ENCODE measurements at places on chromosomes 3 and 15.

DNA sequence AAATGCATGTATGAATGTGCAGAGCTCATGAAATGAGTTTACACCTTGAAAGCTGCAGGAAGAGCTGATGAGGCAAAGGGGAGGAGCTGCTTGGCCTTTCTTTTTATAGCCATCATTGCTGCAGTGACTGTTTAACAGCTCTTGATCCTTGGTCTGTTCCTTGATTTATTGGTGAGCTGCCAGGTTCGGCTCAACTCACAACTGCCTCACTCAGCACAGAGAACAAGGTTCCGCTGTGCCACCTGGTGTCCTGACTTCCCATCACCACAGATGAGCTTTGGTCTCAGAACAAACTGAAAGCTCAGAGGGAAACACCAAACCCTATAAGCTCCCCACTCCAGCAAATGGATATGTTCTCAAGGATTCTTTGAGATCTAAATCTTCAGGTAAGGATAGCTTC, 626.1 kb downstream of the MAGI1 start:
- no peak for DNase-seq

GRCh38 chr3:127796831-127797150, 25.5 kb downstream of the MGLL start:
- no peak for DNase-seq

- no peak for DNase-seq
These were observed 172.3 kb upstream of the UBE2E1 start for GRCh38 chr3:23633261-23633960.

GRCh38 chr3:62525281-62525680, 151.9 kb upstream of the FEZF2 start:
- DNase-seq = no peak

DNA sequence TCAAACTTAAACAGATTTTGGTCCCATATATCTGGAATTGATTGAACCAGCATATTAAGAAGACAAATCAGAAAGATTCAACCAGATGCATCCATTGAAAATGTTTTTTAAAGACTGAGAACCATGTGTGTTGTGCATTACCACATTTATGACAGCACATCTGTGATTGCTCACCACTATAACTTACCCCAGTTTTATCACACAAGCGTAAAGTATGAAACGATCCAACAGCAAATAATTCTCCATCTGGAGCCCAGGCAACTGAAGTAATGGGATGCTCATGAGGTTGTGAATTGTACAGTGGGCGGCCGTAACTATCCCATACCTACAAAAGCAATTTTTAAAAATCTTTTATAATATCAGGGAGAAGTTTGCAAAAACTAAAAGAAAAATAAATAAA, 43.2 kb downstream of the IFT80 start:
- no peak for DNase-seq

DNA sequence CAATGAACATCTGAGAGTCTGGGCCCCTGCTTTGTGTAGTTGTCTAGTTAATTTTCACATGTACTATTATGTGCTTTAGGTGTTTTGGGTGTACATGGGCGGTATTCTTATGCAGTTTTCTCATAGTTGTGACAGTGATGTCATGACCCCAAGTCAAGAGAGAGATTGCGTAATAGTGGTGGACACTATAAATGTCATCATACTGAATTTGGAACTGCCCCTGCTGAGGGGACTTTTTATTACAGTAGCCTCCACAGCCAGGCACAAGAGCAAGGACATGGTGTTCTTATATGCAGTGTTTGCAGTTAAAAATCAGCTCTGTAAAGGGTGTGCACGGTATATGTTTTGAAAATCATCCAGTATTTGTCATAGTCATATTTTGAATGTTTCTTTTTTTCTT, 29.5 kb downstream of the ABHD2 start:
- no peak for DNase-seq

DNA sequence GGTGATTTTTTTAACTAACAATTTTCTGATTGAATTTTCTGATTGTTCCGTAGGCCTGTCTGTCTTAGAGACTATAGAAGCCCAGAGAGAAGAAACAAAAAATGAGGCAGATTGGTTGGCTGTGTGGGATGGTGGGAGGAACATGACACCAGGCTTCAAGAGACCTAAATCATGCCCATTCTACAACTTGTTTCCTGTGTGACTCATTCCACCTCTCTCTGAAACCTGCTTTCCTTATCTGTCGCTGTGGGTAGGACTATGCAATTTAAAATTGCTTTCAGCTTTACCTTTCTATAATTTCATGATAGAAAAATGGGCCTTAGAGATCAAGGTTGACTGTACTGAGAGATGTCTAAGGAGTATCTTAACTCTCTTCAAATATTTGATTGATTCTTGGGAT, 44.5 kb downstream of the OXNAD1 start:
- no peak for DNase-seq

All from hematopoietic multipotent progenitor cell treated with erythropoietin and hydrocortisone succinate and interleukin-3 and kit ligand, for 17 days (in vitro differentiated cells).